Stimulated activated CD4-positive, alpha-beta T cell treated with anti-CD3 and anti-CD28 coated beads, Interleukin-1b, Interleukin-23, amount 100 ng/mL, for 1 hour (primary cell): ENCODE measurements at places on chromosomes 4 and X.

- no peak for DNase-seq
These were observed 21.2 kb upstream of the SYNPO2 start for GRCh38 chr4:118867311-118868067.

GRCh38 chr4:136650541-136651277 lies 881.6 kb downstream of the PCDH18 start:
- DNase-seq: no peak

DNA sequence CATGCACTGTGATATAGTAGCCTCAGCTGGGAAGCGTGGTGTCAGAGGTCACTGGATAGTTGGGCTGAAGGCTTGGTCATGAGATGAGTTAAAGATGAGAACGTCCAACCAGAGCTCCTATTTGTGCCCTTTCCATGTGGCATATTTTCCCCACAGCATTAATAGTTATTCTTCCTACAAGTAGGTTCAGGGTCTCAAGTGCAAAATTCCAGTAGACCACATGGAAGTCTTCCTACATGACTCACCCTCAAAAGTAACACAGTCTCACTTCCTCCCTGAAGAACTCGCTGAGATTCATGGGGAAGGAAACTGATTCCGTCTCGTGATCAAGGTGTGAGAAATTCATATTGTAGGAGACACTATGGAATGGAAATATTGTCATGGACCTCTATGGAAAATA lies 1212.5 kb upstream of the PRKX start:
- DNase-seq: no peak

- no peak for DNase-seq
These were observed 100.8 kb upstream of the USP38 start for GRCh38 chr4:143083756-143084472.

GRCh38 chr4:6116696-6117285 lies 83.6 kb downstream of the JAKMIP1 start:
- no peak for DNase-seq

GRCh38 chr4:56048702-56049431 lies 100.1 kb downstream of the CEP135 start:
- DNase-seq: no peak

- DNase-seq: no peak
These were observed at the start of gene HTRA3 for GRCh38 chr4:8269535-8270417. Gene HTRA3, plus strand, starts transcription at chr4:8269754. Its CDS starts 215 bp downstream, at chr4:8269969.

DNA sequence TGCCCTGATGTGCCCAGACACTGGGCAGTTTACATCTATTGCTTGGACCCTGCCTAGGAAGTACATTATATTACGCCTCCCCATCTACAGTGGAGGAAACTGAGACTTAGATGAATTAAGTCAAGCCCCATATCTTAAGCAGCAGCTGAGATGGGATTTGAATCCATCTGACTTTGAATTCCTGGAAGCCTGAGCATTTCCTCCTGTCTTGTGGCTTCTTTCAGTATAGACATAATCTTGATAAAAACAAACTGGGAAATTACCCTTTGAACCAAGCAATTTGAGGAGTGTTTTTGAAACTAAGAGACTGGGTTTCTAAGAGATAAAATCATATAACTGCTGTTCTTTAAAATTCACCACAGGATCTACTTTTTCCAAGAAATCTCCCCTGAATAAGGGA lies 18.6 kb downstream of the LIMCH1 start:
- DNase-seq: no peak

- DNase-seq: no peak
These were observed 14.6 kb upstream of the KIAA0232 start for GRCh38 chr4:6767748-6768538.

DNA sequence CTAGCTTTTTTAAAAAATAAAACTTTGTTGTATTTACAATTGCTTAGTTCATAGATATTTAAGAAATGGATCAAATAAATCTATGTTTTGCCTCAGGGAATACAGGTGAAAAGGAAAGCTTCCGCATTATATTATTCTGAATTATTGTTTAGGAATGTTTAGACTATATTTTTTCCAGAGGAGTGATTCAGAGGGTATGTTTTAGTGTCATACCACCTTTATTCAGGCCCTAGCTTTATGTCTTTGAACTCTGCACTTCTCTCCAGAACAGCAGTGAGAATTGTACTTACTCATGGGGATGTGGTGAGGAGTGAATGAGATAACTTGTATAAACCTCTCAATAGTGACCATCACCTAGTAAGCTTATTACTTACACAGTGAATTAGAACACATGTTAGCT lies 14.0 kb downstream of the SLIT2 start:
- DNase-seq: no peak

DNA sequence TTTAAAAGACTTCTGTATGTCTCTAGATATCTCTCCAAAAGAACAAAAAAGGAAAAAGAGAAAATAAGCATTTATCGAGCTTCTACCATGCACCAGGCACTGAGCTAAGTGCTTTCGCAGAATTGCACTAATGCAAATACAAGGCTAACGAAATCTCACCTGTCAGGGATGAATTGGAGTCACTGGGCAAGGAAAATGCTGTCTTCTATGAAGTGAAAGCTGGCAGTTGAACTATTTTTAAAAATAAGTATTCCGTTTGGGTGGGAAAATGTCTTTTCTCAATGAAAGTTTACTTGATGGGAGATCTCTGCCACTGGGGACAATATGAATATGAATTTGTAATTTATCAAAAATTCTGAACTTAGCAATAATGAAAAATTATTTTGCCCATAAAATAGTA lies 47.6 kb downstream of the COL25A1 start:
- no peak for DNase-seq

DNA sequence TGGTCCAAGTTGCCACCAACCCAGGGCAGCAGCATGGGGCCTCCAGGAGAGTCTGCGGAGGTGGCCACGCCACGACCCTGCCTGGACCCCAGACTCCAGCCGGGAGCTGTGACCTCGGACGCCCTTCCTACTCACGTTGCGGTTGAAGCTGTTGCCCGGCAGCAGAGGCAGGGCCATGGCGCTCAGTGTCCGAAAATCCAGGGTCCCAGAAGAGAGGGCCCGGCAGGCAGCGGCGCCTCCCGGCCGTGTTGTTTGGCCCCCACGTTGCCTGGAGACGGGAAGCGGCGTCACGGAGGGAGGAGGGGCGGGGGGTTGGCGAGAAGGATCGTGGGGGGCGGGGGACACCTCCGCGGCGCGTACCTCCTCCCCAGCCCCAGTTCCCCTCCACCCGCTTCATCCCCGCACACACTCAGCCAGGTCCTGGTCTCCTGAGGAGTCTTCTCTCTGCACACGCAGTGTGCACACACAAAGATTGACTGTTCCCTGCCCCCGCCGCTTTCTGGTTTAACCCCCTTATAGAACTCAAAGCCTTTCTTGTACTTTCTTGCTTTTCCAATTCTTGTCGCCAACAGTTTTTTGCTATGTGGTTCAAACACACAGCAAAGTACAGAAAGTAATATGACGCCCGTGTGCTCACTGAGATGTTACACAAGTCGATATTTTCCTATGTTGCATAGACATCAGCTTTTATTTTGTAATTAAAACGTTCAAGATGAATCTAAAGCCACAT lies at the start of gene EFHC2:
TSS of gene EFHC2 (minus strand) at position 261 of the 730 bp plus-strand sequence. CDS start at position 177, 84 bp downstream.
- no peak for DNase-seq

GRCh38 chr4:104967034-104967401 lies 179.7 kb upstream of the TET2 start:
- DNase-seq: no peak

- DNase-seq: no peak
These were observed 851 bp upstream of the RIPPLY1 start for GRCh38 chrX:106903856-106904528.

GRCh38 chr4:152039023-152039481 lies 278.2 kb upstream of the GATB start:
- no peak for DNase-seq

GRCh38 chrX:85851418-85851817 lies 195.9 kb downstream of the CHM start:
- no peak for DNase-seq

DNA sequence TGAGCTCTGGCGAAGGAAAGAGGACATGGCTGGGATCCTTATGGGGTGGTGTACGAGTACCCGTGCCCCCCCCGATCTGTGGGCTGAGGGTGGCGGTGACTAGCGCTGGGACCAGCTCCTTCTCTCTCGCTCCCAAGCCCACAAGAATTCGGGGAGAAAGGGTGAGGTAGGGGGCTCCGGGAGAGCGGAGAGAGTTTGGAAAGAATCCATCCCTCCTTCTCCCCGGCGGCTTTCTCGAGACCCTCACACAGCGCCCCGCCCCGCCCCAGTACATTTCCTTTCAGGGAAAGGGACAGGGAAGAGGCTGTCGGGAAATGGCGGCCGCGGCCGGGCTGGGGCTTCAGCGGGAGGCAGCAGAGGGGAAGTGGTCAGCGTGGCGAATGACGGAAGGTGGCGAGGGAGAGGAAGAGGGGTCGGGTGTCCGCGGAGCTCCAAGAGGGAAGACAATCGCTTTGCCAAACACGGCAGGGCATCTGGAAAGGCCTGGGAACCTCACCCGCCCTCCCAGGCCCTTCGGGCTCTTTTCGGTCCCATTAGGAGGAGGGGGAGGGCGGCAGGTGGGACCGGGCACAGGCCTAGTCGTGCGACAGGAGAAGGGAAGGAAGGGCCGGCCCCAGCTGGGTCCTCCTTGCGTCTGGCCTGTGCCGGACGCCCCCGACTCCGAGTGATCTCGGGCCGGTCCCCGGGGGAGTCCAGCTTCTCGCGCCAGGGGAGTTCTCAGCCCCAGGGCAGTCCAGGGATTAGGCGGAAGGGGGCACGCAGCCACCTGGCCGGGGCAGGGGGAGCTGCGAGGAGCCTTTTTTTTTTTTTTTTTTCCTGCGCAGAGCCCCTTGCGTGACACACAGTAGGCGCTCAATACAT lies 10.2 kb downstream of the HNRNPH2 start:
- DNase-seq: no peak

- no peak for DNase-seq
These were observed 147.1 kb downstream of the PRDM5 start for GRCh38 chr4:120775431-120775830.

DNA sequence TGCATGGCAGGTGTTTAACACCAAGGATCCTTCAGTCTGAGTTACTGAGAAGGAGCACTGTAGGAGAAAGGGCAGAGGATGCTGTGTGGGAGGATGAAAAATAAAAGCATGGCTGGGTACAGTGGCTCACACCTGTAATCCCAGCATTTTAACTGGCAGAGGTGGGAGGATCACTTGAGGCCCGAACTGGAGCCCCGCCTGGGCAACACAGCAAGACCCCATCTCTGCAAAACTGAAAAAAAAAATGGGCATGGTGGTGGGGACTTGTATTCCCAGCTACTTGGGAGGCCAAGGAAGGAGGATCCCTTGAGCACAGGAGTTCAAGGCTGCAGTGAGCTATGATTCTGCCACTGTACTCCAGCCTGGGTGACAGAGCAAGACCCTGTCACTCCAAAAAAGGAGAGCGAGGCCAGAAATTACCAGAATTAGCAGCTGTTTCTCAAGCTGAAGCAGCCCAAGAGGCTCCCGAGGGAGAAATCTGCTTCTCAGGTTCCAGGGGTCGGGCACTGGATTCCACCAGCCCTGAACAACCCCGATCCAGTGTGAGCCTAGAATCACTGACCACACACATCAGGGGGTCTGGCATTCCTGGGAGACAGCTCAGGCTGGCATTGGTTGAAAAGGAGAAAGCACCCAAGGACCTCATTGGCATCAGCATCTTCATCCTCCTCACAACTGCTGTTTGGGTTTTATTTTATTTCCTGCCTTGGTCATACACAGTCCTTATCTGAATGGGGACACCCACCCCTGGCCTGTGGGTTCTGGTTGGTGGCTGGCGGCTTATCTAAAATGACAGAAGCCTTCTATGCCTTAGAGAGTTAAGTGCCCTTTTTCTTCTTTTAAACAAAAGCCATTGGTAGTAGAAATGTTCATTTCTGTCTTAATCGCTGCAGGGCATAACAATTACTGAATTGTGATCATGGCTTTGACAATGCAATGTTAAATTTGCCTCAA lies 66.3 kb upstream of the TRIM2 start:
- DNase-seq: no peak

DNA sequence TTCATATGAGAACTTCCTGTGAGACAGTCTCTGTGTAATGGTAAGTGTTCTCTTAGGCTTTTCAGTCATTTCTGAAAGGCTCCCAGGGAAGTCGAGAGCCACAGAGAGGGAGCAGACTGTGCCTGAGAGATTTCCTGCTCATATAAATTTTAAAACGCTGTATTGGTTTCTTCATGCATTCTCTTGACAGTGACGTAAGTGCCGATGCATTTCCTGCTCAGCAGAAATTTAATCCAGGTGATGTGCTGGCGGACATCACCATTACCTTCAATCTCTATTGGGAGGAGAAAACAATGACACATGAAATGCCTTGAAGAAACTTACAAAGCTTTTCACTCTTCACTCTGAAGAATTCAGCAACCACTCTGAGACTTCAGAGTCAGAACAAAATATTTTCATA lies 383.6 kb downstream of the BMPR1B start:
- DNase-seq: no peak

GRCh38 chr4:17296921-17297890 lies 214.7 kb downstream of the QDPR start:
- DNase-seq: no peak

- no peak for DNase-seq
These were observed 107.1 kb upstream of the INTU start for GRCh38 chr4:127525608-127526007.

DNA sequence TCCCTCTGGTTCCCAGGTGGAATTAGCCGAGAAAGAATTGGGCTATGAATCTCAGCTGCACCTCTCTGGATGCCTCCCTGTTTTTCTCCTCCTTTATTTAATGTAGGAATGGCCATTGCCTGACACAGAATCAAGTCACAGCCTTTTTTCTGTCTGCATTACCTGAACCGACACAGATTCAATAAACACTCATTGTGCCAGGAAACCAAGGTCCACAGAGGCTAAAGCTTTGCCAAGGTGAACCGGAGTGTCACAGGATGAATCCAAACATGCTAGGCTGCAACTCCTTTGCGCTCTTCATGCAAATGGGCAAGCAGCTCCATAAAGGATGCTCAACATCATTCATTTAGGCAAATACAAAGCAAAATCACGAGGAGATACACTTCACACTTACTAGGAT lies 199.8 kb upstream of the AGTR2 start:
- no peak for DNase-seq

DNA sequence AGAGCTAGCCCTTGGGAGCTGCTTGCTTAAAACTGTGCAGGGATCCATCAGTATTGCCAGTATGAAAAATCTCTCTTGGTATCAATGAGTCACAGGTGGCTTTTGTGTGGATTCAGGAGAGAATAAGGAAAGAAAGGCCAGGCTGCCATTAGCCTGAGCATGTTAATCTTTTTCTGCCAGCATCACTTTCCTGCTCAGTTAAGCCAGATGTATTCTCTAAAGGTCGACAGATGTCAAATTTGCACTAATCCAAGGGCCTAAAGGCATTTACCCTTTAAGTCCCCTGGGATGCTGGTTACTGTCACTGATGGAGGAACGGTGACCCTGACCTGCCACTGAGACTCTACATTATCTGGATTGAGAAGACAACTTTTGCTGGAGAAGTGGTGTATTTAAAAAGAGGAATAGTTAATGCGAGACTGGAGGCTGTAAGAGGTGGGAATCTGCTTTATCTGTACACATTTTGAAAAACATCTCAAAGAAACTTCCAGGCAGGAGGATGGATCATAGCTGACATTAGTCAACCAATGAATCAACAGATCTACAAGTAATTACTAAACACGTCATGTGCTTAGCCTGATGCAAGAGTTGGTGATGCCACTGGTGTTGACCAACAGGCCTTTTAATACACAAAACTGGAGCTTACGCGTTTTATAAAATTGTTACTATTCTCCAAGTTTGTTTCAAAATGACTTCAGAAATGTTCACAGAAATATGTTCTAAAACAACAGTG lies 241.4 kb upstream of the ANXA3 start:
- DNase-seq: no peak
